Nephron progenitor cell (in vitro differentiated cells): ENCODE measurements at places on chromosomes 12 and 14.

- no peak for DNase-seq
These were observed 26.0 kb downstream of the PSMA3 start for GRCh38 chr14:58270628-58271027.

DNA sequence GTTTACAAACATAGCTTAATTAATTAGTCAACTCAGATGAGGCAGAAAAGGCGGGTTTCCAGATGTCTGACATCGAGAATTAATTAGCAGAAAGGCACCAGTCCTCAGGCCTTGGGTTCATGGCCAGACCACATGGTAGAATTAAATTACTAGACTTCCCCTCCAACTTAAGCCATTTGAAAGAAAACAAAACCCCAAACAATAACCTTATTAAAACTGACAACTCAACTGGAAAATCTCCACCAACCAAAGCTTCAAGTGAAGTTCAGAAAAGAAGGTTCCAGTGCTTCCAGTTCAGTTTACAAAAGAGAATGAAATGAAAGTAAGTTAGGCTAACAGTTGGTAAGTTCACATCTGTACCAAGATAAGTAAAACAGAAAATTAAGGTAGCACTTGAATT is 349.5 kb downstream of the GRIN2B start:
- DNase-seq = no peak

DNA sequence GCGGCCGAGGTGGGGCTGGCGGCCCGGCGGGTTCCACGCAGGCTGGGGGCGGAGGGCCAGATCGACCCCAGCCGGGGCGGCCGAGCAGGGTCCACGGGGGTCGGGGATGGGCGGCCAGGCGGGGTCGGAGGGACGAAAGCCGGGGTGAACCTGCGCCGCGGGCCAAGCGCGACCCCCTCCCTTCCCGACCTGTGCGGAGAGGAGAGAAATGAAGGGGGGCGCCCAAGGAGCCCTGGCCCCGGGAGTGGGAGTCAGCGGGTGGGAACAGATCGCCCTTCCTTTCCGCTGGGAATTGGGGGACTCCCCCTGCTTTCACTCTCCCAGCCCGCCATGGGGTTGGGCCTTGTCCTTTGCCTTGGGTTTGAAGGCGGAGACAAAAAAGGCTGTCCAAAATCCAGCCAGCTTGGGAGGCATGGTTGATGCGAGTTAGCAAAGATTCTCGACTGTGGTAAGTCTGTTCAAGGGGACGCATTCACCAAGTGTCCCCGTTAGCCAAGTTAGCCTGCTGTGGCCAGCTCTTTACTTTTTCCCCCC is 559 bp upstream of the CKAP4 start:
- no peak for DNase-seq

DNA sequence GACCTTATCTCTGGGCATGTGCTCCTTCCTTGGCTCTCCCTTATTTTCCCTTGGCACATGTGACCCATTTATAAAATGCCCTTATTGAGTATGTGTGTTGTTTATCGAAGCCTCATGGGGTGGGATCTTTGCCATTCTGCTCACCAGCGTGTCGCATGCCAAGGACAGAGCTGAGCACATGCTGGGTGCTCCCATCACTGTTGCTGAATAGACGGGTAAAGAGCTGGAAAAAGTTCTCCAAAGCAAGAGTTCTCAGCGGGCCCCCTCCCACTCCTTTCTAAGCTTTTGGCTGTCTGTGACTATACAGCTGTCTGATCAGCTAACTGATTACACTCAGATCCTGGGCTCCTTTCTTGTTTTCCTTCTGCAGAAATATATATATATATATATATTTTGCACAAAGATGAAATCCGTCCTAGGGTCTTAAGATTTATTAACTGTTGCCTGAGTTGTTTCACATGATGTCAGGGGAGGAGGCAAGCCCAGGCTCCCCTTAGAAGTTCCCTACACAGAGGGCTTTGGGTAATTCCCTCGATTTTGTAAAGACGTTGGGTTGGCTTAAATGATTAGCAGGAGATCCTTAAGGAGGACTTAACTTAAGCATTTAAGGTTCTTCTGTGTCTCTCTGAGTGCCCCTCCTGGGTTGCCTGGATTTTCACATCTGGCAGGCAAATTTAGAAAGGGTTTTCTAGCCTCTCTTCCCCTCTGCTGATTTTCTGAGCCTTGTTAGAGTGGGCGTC is 71.6 kb downstream of the TMEM132C start:
- peak; percentile 26 for DNase-seq

- peak; percentile 5 for DNase-seq
These were observed 19.3 kb downstream of the JAG2 start for GRCh38 chr14:105149146-105149781.

GRCh38 chr14:78530078-78530477 is 359.9 kb downstream of the NRXN3 start:
- peak; percentile 80 for DNase-seq
